ENCODE measurements at places on chromosomes 12 and 14.

- DNase-seq = no peak
Observed at GRCh38 chr14:85921241-85921640, 391.3 kb downstream of the FLRT2 start.

DNA sequence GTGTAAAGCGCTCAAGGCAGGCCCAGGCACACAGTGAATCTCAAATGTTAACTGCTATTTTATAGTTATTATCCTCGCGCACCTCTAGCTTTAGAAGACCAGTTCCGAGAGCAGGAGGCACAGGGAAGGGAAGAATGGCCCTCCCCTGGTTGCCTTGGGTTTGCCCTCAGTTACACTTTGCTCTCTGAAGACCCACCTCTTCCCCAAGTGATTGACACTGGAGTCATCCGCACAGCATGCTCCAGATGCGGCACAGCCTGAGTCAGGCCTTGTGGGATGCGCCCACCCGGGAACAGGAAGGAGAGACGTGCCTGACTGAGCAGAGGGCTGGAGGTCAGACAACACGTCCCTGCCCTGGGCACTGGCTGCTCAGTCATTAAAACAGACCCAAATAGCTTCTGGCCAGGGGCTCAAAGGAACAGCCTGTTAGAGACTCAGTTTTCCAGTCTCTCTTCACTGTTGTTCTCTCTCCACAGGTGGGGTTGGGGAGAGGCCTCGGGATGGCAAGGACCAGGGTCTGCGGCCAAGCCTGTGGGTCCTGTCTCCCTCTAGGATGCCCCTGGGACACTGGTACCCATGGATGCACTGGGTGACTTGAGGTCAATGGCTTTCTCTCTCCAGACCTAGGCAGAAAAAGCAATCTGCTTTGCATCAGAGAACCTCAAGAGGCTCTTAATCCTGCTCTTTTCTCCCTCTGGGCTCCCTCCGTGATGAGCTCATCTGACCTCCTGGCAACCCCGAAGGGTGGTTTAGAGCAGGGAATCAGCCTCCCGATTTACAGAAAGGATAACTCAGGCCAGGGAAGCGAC, 13.6 kb upstream of the MLXIP start:
- peak; percentile 88 for DNase-seq

DNA sequence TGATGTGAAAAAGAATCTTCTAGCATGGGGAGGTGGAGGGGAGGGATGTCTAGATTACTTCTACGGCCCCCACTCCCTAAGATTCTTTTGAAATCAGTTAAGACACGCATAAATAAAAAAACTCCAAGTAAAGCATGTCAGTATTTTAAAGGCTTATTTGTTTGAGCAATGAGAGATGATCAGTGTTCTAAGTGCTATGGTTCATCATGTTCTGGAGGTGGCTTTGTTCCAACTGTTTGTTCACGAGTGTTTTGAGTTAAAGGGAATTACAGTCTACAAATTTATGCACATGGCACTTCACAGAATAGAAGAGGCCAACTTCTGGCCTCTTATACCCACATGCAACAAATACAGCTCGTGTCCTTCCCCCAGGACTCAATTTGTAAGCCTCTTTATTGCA, 394.9 kb downstream of the RAD51B start:
- no peak for DNase-seq

DNA sequence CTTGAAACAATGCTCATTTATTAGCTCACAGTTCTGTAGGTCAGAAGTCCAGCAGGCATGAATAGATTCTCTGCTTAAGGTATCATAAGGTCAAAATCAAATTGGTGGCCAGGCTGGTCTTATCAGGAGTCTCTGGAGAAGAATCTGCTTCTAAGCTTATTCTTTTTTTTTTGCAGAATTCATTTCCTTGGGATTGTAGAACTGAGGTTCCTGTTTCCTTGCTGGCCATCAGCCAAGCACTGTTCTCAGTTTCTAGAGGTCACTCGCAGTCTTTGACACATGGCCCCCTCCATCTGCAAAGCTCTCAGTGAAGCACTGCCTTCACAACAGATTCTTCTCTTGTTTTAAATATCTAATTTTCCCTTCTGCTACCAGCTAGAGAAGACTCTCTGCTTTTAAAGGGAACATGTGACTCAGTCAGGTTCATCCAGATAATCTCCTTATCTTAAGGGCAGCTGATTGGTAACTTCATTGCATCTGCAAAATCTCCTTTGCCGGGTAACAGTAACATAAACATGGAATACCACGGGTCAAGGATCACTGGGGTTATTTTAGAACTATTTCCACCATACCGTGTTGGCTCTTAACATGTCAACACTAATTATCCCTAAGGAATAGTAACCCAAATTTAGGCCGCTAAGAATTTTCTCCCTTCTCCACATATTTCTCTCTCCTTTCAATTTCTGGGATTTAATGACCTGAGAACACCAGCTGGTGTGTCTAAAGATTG, 25.3 kb downstream of the RHOJ start:
- no peak for DNase-seq

DNA sequence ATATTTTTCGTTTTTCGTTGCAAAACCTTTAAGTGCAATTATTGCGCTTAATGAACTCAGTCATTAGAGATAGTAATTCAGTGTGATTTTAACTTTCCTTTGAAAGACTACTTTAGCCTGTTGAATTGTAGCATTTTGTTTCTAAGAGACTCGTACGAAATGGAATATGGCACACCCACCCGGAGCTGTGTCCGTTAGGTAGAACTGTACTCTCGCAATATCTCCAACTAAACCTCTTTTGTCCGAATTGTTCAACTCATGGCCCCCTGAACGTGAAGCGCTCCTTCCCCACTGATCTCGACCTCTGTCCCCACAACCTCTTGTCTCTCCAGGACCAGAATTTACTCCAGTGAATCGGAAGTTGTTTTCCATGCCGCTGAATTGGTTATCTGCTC, 800 bp downstream of the PCNX4 start:
- peak; percentile 8 for DNase-seq

GRCh38 chr14:95979339-95980042, 59.7 kb upstream of the C14orf132 start:
- DNase-seq = no peak

- peak; percentile 15 for DNase-seq
Observed at GRCh38 chr14:103739793-103740501, 24.3 kb downstream of the ZFYVE21 start.

GRCh38 chr12:43147878-43148277, 404.1 kb downstream of the ADAMTS20 start:
- no peak for DNase-seq

GRCh38 chr14:50792051-50792477, 38.9 kb downstream of the NIN start:
- no peak for DNase-seq

DNA sequence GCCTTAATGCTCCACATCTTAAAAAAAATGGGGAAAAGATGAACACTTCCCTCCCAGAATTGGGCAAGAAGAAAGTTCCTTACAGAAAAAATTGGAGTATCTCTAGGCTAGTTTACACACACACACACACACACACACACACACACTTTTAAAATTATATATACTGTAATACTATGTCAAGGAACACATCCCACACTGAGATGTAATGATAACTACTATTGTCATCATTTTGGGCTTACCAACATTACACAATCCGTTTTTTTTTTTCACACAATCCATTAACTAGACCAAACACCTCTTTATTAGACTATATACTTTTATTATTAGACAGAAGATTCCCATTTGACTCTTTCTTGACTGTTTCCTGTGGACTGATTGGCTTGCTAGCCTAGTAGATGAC, 2.5 kb downstream of the LTBR start:
- no peak for DNase-seq

DNA sequence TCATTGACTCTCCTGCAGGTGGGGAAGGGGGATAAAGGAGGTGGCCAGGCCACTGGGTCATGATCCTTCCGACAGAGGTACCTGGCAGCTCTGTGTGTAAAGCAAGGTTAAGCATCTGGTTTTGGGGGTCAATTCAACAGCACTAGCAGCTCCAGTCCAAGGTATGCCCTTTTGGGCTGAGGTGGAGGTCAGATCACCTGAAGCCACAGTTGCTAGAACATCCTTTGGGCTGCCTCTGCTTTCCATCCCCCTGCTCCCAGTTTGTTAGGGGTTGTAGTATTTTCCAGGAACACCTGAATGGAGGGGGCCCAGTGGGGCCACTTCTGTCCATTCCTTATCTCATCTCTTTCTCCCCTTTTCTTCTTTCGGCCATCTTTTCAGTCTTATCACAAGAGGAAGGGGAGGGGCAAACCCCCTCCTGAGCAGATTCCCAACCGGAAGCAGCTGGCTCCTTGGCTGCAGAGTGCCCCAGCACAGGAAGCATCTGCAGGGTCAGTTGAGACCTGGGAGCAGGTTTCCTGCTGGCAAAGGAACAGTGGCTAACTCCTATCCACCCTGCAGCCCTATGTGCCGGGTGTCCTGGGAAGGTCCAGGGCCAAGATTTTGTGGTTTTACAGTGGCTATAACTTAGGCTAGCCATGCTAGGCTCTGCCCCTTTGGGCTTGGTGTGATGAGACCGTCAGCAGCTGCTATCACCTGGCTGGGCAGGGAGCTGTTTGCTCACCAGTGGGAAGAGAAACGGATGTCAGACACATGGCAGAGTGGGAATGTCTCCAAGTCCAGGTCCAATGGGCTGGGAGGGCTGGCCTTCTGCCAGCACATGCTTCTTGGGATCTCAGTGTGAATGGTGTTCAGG, 40.2 kb downstream of the SH2B3 start:
- DNase-seq = no peak

DNA sequence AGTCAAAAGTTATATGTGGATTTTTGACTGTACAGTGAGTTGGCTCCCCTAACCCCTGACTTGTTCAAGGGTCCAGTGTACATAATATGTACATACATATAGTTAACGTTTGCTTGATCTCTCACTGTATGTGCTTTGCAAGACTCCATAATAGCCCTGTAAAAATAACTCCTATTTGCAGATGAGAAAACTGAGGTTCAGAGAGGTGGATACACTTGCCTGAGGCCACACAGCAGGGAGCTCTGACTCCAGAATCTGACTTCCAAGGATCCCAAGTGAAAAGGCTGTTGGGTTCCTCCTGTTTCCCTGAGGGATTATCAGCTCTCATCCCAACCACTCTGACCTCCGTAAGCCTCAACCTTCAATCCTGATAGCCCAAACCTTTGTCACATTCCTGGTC, 41.7 kb downstream of the CMKLR1 start:
- no peak for DNase-seq

GRCh38 chr12:19166387-19166786, 36.9 kb downstream of the PLEKHA5 start:
- DNase-seq = no peak

DNA sequence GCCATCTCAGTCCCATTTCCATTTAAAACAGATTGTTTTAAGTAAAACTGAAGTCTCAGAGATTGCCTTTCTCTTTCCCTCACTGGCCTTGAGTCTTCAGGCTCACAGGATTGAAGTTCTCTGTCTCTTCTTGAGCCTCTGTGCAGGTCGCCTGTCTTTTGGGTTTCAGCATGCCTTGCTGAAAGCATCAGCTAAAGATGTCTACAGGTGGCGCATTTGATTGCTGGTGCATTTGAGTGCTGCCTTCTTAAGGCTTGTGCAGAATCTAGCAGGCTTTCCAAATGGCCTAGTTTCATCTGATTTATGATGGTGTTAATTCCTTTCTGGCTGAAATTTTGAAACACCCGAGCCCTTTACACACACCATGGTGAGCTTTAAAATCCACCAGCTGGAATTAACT, 1062.2 kb upstream of the FBXO33 start:
- DNase-seq = no peak

DNA sequence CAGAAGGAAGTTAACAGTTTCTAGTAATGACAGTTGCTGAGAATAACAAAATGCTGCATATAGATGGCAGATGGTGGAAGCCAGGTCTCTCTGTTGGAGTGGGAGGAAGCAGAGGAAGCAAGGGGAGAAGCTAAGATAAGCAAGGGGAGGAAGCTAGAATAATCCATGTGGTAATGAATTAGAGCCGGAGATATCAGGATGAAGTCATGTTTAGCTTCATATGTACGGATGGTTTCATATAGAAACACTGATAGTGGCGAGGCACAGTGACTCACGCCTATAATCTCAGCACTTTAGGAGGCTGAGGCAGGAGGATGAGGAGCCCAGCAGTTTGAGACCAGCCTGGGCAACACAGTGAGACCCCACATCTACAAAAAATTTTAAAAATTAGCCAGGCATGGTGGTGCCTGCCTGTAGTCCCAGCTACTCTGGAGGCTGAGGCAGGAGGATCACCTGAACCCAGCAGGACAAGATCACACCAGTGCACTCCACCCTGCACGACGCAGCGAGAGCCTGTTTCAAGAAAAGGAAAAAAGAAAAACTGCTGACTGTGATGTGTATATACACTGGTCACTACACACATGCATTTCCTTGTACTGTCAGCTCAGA, 49.2 kb downstream of the ANAPC7 start:
- no peak for DNase-seq

- DNase-seq = peak; percentile 86
Observed at GRCh38 chr12:54159140-54159539, 29.6 kb downstream of the SMUG1 start.

- DNase-seq = no peak
Observed at GRCh38 chr12:10223208-10223607, 10.5 kb downstream of the GABARAPL1 start.

DNA sequence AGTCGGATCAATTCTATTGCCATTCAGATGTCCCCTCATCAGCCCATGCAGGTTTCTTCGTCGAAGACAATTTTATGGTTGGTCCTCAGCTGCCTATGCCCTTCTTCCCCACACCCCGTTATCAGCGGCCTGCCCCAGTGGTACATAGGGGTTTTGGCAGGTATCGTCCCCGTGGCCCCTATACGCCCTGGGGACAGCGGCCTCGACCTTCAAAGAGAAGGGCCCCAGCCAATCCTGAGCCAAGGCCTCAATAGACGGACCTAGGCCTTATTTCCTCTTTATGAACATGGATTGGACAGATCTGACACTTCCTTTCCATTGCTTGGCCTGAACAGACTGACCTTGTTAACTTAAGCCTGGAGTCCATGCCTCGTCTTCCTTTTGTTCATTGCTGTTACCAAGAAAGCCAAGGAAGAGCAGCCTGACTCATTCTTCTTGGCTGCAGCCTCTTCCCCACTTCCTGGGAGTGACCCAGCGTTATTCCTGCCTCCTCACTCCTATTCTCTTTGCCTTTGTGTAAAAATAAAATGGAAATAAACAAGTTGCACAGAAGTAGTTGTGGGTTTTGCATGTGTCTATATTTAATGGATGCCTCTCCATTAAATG, 156.5 kb upstream of the AMIGO2 start:
- DNase-seq = no peak

- DNase-seq = no peak
Observed at GRCh38 chr14:61492474-61492873, 171.1 kb downstream of the PRKCH start.

DNA sequence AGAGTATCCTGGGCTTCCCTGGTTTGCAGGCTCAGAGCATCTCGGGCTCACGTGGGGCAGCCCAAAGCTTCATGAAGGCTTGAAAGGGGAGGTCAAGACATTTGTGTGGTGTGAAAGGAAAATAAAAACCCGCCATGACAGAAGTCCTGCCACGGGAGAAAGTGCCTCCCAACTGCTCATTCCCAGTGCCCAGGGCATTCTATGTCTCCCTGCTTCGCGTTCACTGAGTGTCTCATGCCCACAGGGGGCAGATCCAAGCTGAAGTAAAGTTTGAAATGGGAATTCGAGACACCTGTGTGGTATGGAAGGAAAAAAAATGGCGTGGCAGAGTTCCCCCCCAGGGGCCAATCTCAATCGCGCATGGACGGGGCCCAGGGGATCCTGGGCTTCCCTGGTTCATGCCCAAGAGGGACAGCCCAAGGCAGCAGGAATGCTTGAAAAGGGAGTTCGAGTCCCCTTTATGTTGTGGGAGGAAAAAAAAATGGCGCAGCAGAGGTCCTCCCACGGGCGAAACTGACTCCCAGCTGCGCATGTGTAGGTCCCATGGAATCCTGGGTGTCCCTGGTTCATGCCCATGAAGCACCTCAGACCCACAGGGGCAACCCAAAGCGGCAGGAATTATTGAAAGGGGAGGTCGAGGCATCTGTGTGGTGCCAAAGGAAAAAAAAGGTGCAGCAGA, 576.7 kb downstream of the ALG10 start:
- DNase-seq = no peak
